HuH-7.5 (cell line): ENCODE measurements at places on chromosomes 5 and 9.

DNA sequence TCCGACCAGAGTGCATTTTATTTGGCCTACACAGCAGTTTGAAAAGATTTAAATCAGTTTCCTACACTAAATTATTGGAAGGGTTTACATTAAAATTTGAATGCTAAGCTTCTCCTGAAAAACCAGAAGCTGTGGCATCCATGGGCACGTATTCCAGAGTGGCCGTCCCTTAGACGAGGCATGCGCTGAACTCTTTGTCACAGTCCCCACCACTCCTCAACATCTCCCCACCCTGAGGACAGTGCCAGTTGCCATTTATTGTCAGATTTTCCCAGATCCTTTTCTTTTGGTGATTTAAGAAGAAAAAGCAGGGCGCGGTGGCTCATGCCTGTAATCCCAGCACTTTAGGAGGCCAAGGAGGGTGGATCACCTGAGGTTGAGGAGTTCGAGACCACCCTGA is 39.9 kb upstream of the UNC5A start:
- no peak for DNase-seq

DNA sequence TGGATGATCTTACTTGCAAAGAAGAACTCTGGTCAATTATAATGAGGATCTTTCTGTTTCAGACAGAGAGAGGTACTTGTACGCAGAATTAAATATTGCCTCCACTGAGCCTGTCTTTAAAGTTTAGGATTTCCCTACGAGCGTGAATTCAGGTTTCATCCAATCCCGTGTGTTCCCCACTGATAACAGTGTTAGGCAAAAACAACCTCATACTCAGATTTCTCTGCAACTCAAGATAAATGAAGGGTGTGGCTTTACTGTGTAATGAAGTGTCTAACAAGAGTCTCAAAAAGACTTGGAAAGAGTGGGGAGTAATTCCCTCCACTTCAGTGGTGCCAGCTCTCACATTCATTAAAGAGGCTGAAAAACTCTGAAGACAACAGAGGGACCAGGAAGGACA is 53.2 kb upstream of the ACO1 start:
- no peak for DNase-seq

GRCh38 chr5:21254161-21254560 is 1266.2 kb upstream of the CDH18 start:
- no peak for DNase-seq

GRCh38 chr9:88737876-88738275 is 202.9 kb downstream of the NXNL2 start:
- DNase-seq = no peak

DNA sequence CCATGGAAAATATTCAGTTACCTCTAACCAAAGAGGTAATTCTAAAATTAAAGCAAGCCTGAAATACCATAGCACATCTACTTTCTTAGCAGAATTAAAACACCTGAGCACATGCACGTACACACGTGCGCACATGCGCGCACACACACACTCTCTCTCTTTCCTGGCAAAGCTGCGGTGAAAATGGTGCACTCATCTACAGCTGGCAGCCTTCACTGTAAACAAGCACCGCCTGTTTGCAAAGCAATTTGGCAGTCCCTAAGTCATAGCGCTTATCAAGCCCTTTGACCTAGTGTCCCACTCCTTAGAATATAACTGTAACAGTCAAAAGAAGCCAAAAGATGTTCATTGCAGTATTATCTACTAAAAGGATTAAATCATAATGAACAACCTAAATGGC is 278.7 kb downstream of the DENND1A start:
- no peak for DNase-seq

- DNase-seq = no peak
Observed at GRCh38 chr5:156329171-156329611, 2.2 kb downstream of the SGCD start.

DNA sequence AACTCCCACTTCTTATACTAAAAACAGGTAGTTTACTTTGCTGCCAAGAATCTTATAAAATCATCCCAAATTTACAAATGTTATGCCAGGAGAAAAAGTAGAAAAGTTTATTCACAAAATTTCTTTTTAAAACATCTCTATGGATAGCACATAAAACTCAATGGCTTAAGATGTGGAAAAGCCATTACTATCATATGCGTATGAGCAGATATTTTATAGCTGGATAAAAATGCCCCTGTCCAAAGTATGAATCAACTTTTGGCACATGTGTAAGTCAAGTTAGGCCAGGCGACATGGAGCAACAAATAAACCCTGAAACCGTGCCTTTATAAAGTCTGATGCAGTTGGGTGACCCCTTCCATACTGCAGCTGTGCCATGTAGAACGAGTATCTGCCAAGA is 38.6 kb upstream of the FBP1 start:
- DNase-seq = no peak

DNA sequence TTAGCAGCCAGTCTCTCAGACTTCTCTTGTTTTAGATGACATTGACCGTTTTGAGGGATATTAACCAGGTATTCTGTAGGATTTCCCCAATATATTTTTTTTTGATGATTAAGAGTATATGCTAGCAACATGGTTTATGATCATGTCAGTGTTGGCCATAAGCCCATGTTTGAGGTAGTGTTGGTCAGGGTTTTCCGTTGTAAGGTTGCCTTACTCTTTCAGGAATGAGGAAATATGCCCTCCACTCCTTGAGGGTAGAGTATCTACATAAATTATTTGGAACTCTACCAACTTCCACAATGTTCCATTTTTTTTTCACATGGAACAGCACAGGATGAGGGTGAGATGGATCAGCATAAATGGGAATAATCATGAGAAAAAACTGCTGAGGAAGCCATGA is 188.4 kb upstream of the PRDM9 start:
- no peak for DNase-seq

- DNase-seq = no peak
Observed at GRCh38 chr5:90383903-90384302, 25.7 kb downstream of the CETN3 start.

GRCh38 chr9:7287986-7288385 is 511.6 kb downstream of the DMAC1 start:
- DNase-seq = no peak

DNA sequence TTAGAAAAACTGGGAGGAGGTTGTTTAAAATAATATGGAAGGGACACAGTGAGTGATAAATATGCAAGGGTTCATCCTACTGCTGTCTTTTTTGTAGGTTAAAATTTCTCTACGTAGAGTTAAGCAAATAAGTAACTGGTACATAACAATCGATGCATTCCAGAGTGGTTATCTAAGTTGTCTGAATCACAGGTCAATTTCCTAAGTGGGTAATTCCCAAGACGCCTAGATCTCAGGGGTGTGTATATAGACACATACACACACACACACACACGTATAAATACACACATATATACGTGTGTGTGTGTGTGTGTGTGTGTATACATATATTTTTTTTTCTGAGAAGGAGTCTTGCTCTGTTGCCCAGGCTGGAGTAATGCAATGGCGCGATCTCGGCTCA is 22.3 kb downstream of the CAAP1 start:
- no peak for DNase-seq

- DNase-seq = no peak
Observed at GRCh38 chr5:150310246-150310645, 7.5 kb upstream of the ARSI start.

- DNase-seq = no peak
Observed at GRCh38 chr9:128358861-128359260, 12.3 kb upstream of the URM1 start.

GRCh38 chr5:134153657-134154056 is 23.1 kb downstream of the SKP1 start:
- DNase-seq = no peak

- no peak for DNase-seq
Observed at GRCh38 chr9:17795744-17796143, 216.9 kb downstream of the SH3GL2 start.

DNA sequence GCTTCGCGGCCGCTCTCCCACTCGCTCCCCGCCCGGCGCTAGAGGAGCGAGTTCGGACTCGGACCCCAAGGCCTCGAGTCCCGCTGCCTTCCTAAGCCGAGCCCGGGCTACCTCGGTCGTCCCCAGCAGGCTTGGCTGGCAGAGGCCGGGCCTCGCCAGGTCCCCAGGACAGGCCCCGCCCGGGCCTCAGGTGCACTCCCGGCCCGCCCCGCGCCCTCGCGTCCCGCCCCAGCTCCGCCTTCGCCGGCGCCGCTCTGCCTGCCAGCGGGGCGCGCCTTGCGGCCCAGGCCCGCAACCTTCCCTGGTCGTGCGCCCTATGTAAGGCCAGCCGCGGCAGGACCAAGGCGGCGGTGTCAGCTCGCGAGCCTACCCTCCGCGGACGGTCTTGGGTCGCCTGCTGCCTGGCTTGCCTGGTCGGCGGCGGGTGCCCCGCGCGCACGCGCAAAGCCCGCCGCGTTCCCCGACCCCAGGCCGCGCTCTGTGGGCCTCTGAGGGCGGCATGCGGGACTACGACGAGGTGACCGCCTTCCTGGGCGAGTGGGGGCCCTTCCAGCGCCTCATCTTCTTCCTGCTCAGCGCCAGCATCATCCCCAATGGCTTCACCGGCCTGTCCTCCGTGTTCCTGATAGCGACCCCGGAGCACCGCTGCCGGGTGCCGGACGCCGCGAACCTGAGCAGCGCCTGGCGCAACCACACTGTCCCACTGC is at the start of gene SLC22A5:
Gene SLC22A5 (plus strand): TSS at position 237 of the 707 bp plus-strand sequence. CDS start 263 bp downstream, at position 500.
- peak; percentile 68 for DNase-seq

DNA sequence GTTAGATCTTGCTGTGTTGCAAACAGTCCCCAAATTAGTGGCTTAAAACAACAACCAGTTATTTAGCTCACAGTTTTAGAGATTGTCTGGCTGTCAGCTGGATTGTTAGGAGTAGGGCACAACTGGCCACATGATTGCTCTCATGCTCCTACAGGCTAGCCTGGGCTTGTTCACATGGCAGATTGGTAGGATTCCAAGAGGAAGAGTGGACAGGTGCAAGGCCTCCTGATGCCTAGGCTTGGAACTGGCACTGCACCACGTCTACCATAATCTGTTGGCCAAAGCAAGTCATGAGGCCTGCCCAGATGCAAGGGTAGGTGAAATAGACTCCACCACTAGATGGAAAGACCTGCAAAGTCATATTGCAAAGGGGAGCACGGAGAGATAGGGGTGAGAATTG is 76.4 kb downstream of the ACER2 start:
- no peak for DNase-seq

DNA sequence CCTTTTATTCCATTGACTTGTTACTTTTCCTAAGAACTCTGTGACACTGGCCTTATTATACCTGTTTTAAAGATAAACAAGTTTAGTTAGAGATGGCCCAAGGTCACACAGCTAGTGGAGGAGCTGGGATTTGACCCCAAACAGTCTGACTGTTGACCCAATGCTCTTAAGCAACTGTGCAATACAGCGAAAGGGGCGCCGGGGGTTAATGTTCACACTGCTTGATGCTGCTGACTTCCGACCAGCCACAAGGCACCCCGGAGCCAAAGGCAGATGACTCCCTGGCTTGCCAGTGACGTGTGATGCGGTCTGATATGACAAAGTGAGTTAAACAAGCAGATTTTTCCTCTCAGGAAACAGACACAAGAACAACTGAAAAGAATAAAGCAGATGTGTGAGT is 23.9 kb downstream of the PIK3R1 start:
- DNase-seq = peak; percentile 39

GRCh38 chr5:6505416-6505755 is 56.7 kb downstream of the UBE2QL1 start:
- no peak for DNase-seq

GRCh38 chr9:127340721-127341120 is 56.2 kb upstream of the SLC2A8 start:
- DNase-seq = no peak

GRCh38 chr5:91059409-91059808 is 323.7 kb downstream of the ARRDC3 start:
- DNase-seq = no peak

- no peak for DNase-seq
Observed at GRCh38 chr5:60598424-60598823, 101.5 kb downstream of the DEPDC1B start.

DNA sequence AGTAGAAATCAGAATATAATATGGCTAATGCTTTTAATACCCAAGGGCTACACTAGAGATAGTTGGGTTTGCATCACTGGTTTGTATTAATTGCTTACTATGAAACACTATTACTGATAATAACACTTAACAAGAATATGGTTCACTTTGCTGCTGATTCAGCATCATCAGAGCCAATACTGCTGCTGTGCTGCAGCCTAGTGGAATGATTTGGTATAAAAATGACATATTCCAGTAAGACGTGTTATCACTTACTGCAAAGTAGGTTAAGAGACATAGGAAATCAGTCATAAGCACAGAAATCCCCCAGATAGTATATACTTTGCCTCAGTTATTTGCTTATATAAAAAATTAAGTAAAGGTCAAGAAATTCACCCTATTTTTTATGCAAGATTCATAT is 2.8 kb downstream of the CDH10 start:
- no peak for DNase-seq

DNA sequence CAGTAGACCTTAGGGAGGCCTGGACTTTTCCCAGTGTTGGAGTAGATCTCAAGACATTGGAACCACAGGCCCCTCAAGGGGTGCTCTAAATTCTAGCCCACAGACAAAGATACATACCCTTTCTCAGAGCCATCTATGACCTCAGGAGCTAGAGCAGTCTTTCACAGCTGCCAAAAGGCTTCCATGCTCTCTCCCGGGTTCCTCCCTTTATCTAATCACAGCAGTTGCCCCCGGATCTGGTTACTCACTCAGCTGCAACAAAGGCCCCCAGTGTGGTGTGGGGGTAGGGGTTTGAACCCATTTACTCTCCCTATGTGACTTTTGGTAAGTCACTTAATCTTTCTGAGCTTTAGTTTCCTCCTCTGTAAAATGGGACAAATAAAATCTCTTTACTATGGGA is 27.0 kb downstream of the POU4F3 start:
- no peak for DNase-seq

- DNase-seq = no peak
Observed at GRCh38 chr9:5438301-5439162, 807 bp upstream of the PLGRKT start.

DNA sequence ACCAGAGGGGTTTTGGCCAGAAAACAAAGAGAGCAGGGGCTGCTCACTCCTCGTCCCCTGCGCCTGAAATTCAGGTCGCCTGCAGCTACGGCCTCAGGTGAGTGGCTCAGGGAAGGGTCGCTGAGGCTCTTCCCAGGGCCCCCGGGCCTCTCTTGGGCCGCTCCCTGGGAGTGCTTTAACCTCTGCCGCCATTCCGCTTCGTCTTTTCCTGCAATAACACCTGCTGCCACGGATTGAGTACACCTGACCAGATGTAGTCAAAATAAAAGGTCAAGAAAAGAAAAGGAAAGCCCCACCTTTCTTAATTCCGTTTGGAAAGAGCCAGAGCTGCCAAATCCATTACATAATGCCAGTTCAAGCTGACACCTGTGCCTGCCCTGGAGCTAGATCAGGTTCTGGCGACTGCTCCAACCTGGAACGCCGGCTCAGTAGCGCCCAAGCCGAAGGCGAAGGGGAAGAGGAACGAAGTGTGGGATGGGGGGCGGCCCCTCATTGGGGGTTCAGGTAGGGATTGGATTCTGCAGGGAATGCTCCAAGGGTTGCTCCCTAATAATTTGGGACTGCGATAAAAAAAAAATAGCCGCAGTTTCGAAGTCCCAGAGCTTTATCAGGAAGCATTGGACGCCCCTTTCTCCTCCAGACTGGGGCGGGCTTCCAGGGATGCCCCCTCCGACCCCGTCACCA is 193.9 kb downstream of the MEF2C start:
- DNase-seq = no peak
